Breast epithelium (tissue), 4 donors: ENCODE measurements at places on chromosomes 11 and 22. TPM values are rescaled to one million over a fixed set of nuclear protein-coding genes. Genes with fewer than 3 reads are reported as not detected.

The NNMT gene
- 1,078 TPM for total RNA-seq

The C11orf16 gene
- total RNA-seq, result not detected

The CCDC15 gene
- total RNA-seq, result 2.6 TPM

The NXPE4 gene
- not detected for total RNA-seq

The SLC29A2 gene
- 4.9 TPM for total RNA-seq

The CTSF gene
- 116 TPM for total RNA-seq

The IRF7 gene
- 29.9 TPM for total RNA-seq

The C11orf87 gene
- total RNA-seq, result not detected

The CTSW gene
- total RNA-seq, result 4.0 TPM

The MUC5AC gene
- not detected for total RNA-seq

The MYOD1 gene
- total RNA-seq, result not detected

The APOL6 gene
- total RNA-seq, result 25.6 TPM

The CHRM4 gene
- total RNA-seq, result 0.66 TPM

The TUT1 gene
- 10.7 TPM for total RNA-seq

The UPK3A gene
- total RNA-seq, result not detected

The BTG4 gene
- total RNA-seq, result not detected

The TSSK2 gene
- total RNA-seq, result not detected

The FOSL1 gene
- total RNA-seq, result 2.4 TPM

The HEPHL1 gene
- total RNA-seq, result not detected
